D341Med (cell line): ENCODE measurements at places on chromosomes 4 and X.
A peak's percentile ranks its signal among the peaks of the same experiment; 100 is the strongest.

DNA sequence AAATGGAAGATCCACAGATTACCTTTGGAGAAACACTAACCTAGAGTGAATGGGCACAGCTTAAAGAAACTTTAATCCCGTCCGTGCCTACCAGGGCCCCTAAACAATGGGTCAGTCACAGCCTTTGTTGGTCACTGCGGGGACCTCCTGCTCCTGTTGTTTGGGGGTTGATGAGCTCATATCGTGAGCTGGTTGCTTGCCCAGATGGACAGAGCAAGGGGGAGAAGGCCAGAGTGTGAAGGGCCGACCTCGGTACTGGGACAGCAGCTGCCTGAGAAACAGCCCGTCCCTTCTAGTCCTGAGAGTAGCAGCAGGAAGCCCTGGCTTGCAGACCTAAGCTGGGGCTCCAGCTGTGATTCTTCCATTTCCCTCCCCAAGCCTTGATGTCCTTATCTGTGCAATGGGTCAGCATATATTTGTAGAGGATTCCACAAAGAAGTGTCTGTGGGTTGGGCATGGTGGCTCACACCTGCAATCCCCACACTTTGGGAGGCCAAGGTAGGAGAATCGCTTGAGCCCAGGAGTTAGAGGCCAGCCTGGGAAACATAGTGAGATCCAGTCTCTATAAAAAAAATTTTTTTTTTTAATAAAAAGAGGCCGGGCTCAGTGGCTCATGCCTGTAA lies 69.6 kb upstream of the SLC34A2 start:
- DNase-seq, result no peak

- no peak for DNase-seq
These were observed 346.7 kb downstream of the TRIML1 start for GRCh38 chr4:188485906-188486305.

DNA sequence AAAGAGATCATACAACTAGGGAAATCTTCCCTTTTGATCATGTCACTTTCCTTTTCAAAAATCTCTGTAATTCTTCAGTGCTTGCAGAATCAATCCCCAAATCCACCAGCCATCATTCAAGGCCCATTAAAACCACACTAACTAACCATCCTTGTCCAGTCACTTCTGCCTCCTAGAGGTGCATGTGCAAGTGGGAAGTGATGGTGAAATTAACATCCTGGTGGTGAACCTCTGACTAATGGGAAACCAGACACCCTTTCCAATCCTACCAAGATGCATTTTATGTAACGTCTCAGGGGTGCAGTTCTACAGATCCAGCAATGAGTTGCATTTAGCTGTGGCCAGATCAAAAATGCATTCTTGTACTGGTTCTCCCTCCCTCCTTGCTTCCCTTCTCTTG lies 341.8 kb downstream of the RAPGEF2 start:
- DNase-seq, result no peak

DNA sequence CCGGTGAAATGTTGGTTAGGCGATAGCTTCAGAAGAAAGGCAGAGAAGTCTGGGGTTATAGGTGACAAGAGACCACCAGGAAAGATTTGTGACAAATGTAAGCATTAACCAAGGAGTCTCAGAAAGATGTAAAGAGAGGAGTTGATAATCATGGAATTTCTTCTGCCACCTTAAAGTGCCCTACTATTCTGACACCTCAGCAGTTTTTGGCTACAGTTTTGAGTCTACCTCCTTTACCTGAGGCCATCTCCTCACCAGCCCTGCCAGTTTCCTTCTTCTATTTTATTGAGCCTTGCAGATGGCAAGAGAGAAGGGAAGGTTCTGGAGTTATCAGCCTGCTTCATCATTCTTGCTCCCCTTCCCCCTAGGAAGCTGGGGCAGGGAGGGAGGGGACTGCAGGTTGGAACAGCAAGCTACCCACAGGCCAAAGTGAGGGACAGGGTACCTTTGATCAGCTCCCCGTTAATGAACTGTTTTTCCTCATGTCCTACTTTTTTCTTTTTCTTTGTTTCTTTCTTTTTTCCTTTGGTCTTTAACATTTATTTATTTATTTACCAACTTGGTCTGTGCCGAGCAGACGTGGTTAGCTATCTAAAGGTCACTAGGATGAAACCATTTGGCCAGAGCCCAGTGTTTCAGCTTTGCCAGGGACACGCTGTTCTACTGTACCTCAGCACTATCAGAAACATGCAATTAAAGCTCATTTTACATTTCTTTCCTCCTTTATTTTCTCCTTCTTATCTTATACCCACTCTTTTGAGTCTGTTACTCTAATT lies 438.7 kb upstream of the AR start:
- DNase-seq, result no peak

- DNase-seq, result no peak
These were observed 165.1 kb downstream of the GPAT3 start for GRCh38 chr4:83701041-83701440.

GRCh38 chr4:8534129-8534528 lies 46.1 kb upstream of the GPR78 start:
- DNase-seq, result no peak

DNA sequence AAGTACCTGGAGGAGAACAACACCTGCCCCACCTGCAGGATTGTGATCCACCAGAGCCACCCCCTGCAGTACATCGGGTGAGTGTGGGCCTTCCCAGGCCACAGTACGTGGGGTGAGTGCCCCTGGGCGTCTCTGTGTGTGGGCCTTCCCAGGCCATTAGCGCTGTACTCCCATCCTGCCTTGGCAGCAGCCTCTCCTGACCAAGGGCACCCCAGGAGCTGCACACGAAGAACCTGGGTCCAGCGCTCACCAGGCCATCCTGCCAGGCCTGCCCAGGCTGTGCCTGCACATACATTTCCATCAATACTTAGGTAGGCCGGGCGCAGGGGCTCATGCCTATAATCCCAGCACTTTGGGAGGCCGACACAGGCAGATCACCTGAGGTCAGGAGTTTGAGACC lies 29.3 kb downstream of the PCGF3 start:
- no peak for DNase-seq

DNA sequence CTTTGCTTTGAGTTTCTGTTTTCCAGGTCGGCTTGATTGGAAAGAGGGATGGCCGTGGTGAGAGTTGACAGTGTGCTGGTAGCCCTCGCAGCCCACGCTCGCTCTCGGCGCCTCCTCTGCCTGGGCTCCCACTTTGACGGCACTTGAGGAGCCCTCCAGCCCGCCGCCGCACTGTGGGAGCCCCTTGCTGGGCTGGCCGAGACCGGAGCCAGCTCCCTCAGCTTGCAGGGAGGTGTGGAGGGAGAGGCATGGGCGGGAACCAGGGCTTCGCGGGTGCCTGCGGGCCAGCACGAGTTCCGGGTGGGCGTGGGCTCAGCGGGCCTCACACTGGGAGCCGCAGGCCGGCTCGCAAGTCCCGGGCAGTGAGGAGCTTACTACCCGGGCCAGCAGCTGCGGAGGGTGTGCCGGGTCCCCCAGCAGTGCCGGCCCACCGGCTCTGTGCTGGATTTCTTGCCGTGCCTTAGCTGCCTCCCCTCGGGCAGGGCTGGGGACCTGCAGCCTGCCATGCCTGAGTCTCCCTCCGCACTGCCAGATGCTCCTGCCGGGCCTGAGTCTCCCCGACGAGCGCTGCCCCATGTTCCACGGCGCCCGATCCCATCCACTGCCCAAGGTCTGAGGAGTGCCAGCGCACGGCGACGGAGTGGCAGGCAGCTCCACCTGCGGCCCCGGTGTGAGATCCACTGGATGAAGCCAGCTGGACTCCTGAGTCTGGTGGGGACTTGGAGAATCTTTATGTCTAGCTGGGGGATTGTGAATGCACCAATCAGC lies 166.4 kb upstream of the FAT1 start:
- no peak for DNase-seq

- no peak for DNase-seq
These were observed 33.1 kb downstream of the ZNF275 start for GRCh38 chrX:153366878-153367538.

DNA sequence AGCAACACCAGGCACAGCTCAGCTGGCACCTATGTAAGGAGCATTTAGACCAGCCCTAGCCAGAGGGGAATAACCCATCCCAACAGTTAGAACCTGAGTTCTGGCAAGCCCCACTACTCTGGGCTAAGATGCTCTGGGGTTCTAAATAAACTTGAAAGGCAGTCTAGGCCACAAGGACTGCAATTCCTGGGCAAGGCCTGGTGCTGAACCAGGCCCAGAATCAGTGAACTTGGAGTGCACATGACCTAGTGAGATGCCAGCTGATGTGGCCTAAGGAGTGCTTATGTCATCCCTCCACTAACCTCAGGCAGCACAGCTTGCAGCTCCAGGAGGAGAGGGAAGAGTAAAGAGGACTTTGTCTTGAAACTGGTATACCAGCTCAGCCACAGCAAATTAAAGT lies 7.6 kb upstream of the PRRG3 start:
- no peak for DNase-seq

DNA sequence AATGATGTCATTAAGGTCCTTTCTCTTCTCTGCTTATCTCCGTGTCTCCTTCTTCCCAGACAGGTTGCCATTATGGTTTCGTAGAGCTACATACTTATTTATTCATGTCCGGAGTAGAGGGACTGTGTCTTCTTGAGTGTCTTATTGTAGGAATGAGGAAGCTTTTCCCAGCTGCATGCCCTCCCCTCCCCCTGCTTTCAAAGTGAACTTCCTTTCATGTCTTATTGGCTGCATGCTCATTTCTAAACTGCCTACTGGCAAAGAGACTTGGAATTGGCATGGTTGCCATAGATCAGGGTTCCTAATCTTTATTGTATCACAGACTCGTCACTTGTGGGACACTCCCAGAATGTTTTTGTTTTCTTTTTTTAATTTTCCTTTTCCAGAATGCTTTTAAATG lies 15.4 kb downstream of the VAMP7 start:
- DNase-seq, result no peak

GRCh38 chr4:152559641-152560040 lies 23.7 kb upstream of the FBXW7 start:
- no peak for DNase-seq

GRCh38 chr4:160353548-160353947 lies 1250.7 kb downstream of the RAPGEF2 start:
- no peak for DNase-seq

GRCh38 chrX:12779534-12779933 lies 11.7 kb upstream of the PRPS2 start:
- DNase-seq, result no peak

DNA sequence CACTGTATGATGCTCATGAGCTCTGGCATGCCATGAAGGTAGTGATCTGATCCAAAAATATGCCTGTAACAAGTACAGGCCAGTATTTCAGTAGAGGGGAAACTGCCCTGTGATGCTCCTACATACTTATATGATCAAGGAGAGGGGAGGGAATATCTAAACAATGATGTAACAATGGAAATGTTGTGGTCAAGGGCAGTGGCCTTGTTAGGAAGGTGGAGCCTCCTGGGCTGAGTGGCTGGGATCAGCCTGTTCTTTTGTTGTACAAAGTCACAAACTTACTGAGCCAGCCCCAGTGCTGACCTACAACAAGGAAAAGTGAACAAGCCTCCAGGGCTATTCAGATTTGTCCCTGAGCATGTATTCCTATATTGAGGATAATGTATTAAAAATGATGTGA lies 70.3 kb downstream of the ANXA10 start:
- no peak for DNase-seq

- no peak for DNase-seq
These were observed 9.0 kb upstream of the DAPP1 start for GRCh38 chr4:99807666-99808065.

DNA sequence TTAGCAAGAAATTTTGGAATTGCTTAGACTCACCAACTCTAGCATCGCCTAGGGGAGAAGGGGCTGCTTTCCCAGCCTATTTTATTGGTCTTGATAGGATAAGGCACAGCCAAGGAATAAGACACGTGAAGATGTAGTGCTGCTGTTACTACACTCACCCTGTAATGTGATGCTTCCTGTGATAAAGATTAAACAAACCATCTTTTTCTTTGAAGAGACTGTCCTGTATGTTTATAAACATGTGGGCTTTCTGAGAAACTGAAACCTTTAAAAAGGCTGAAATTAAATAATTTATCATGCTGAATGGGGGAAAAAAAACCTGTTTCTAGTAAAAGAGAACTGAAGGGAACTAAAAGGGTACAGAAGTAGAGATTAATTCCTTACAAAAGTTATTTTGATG lies 13.2 kb downstream of the TAPT1 start:
- DNase-seq, result no peak

DNA sequence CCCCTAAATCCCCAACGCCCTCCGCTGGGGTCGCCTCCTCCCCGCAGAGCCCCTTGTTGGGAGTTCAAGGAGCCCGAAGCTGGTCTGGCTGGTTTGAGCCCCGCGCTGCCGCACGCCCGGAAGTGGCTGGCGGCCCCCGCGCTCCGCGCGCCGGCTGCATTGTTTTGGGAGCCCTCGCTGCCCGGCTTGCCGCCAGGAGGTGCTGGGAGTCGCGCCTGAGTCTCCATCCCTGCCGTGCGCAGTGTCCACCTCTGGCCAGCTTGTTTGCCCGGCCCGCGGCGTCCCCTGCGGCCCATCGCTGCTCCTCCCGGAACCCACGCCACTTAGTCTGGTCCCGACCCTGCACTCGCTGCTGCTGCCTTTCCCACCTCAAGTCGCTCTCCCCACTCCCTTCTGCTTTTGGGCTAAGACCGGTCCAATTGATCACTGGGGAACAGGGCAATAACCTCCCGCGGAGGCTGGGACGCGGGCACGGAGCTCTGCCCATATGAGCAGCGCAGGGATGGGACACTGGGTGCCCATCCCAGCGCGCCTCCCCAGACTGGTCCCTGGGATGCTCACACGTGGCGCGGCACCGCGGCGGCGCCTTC lies 2.2 kb upstream of the SFRP2 start:
- DNase-seq, result peak; percentile 53

DNA sequence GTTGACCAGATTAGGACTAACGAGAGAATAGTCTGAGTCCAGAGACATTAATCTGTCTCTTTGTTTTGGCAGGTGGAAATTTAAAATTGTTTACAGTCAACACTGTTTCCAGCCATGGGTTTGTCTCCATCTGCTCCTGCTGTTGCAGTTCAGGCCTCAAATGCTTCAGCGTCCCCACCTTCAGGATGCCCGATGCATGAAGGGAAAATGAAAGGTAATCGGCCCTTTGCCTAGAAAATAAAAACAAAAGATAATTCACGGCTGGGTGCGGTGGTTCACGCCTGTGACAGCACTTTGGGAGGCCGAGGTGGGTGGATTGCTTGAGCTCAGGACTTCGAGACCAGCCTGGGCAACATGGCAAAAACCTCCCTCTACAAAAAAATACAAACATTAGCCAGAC lies 815 bp downstream of the HCCS start:
- DNase-seq, result no peak

DNA sequence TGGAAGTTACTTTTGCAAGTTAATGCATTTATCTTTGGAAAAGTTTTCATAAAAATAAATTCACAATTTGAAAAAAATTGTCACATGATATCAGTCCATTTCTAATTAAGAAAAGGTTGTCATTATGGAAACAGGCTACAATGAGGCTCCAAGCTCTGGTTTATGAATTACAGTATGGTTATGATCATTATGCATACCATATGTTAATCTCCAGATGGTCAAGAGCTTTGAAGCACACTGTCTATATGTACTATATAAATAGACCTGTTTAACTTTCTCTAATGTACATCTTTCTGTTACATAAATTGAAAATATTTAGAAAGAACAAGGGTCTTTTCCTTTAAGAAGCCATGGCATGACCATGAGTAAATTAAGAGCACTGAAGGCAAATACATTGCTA lies 2338.8 kb downstream of the PCDH7 start:
- DNase-seq, result no peak
